ENCODE measurements at places on chromosomes 1 and 21.

DNA sequence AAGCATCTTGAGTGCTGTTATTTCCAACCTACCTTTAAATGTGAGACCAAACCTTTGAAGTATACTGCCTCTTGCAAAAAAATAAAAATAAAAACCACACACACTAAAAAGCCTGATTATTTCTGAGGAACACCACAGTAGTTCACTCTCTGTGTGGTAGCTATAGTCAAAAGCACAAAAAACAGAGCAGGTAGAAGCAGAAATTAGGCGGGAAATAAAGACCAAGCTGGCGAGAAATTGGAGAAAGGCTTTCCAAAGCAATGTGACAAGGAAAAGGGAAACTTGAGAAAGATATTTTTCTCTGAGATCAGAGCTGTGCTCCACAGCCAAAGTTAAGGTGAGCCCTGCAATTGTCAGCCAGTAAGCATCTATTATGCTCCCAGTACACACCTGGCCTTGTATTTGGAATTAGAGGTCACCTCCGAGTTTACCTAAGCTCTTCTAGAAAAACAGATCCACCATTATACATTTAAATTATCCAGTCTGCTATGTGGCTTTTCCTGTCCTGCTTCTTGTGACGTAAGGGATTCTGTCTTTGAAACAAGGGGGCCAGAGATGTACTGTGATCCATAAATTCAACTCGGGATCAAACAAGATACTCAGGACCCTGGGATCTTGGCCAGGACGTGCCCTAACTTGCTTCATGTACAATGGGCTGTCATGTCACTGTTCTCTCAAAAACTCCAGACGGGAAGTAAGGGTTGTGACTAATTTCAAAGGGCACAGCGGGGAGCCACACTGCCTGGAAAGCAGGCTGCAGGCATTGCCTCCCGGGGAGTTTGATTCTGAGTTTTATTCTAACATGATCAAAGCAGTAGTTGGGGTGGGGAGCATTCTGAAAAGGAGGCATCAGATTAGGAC is 39.8 kb upstream of the RAB4A start:
- DNase-seq, result peak; percentile 12

DNA sequence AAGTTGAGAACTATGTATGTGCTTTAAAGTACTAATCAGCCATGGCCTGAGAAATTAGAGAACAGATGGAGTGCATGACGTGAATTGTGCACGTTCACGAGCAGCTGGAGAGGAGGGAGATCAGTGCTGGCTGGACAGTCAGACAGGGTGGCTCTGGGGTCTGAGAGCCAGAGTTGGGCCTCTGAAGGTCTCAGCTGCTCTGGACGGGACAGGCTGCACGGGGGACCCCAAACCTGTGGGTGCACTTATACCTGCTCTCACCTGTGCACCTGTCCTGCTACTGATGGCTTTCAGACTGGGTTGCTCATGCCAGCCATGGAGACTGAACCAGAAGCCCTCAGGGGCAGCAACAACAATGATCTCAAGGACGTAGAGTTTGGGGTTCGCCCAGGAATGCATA is 43.5 kb downstream of the UMODL1 start:
- no peak for DNase-seq

DNA sequence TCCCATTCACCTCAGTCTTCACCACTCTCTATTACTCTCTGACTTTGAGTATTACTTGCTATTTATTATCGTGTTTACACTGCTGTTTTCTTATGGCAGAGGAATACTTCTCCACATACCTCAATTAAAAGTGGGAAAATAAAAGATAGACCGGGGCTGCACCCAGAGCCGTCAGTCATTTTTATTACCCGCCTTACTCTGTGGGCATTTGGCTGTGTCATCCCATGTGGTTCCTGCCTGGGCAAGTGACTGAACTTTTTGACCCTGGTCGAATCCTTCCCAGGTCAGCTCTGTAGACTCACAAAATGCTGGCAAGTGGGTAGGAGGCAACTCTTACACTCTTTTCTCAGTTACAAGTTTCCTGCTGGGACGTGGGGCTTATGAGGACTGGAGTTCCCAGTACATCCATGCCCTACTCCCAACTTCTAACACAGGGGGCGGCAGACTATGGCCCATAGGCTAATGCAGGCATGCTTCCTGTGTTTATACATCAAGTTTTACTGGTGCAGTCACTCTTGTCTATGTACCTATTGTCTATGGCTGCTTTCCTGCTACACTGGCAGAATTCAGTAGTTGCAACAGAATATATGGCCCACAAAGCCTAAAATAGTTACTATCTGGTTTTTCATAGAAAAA is 69.5 kb upstream of the KCND3 start:
- DNase-seq, result no peak

GRCh38 chr1:114671011-114671938 is 1.4 kb upstream of the DENND2C start:
- DNase-seq, result peak; percentile 57

DNA sequence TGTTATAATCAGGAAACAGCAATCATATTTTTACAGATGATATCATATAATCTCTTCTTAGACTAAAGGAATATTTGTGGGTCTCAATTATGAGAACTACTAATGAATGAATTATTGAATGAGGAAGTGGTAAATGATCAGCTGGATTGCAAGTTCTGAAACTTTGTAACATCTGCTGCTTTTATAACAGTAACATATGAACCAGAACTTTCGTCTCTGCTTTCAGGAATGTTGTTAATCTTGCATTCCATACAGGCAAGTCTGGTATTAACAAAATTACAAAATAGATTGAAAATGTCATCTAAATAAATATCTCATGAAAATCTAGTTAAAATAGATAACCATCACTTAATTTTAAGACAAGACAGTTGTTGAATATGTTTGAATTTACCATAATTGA is 110.5 kb upstream of the COL11A1 start:
- no peak for DNase-seq

DNA sequence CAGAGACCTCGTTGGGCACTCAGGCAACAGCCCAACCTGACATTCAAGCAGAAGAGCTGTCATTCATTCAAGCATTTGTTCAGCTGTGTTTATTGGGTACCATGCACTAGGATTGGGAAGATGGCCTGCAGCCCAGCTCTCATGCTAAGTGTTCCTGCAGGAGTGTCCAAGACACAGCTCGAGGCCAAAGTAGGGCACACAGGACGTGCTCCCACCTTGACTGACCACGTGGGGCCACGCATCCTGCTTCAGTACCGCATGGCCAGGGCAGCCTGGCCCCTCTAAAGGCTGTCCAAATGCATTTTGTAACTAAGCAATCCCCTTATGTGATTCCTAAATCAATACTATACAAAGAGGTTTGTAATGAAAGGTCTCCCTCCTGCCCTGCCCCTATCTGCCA is 9.7 kb downstream of the PYCR2 start:
- DNase-seq, result no peak

DNA sequence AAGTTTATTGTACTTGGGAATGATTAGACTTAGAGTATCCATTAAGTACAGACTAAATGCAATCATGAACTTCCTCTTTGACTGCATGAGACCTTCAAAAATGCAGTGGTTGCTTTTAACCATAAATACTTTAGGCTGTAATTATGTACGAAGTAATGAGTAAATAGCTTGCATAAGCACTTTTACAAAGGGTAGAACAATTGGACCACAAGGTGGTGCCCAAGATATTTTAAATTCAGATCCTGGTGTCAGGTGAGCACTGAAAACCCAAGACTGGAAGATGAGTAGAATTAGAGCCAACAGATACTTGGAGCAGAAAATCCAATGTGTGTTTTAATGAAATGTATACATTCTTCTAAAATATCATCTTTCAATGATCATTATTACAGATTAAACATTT is 43.4 kb upstream of the RHOU start:
- DNase-seq, result peak; percentile 75

- peak; percentile 82 for DNase-seq
Measured at GRCh38 chr1:1230656-1231399, 973 bp downstream of the SDF4 start.

DNA sequence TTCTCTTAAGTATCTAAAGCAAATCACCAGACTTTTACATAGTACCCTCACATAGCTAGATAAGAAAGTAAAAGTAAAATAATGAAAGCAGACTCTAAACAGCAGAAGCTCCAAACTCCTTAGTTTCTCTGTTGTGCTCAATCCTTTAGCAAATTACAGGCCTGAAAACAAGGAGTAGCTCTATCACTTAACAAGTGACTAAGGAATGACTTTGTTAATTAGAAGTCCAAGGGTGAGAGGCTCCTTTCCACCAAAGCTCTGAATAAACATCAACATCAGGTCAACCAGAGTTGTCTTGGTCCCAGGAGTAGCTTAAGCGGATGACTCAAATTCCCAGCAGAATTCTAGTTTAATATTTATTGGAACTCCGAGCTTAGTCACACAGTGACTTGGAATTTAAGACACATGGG is 5.9 kb downstream of the NRIP1 start:
- peak; percentile 5 for DNase-seq

DNA sequence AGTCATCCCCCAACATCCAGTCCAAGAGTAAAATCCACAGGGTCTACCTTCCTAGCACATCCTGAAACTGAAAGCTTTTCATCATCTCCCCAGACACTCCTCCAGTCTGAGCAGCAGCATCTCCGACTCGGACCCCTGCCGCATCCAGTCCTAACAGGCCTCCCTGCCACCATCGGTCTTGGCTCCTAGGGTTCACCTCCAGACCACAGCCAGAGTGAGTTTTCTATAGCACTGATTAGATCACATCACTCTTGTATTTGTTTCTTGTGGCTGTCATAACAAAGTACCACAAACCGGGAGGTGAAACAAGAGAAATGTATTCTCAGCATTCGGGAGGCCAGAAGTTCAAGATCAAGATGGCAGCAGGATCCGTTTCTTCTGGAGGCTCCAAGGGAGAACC is 187.8 kb downstream of the TOMM20 start:
- no peak for DNase-seq

DNA sequence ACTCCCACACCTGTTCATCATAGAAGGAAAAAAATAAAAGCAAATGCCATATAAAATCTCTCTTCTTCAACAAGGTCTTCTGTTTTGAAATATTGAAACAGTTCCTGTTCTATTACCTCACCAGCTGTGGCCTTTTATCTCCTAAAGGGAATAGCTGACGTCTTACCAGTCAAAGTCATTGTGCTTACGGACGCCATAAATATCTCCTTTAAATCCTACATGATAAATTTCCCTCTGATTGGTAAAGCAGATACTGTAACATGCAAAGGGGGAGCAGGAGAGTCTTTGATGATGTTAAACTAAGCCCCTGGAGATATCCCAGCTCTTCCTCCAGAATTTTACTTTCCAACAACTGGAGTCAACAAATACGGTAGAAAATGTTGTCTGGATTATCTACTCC is 168.4 kb downstream of the ZC3H11B start:
- no peak for DNase-seq

DNA sequence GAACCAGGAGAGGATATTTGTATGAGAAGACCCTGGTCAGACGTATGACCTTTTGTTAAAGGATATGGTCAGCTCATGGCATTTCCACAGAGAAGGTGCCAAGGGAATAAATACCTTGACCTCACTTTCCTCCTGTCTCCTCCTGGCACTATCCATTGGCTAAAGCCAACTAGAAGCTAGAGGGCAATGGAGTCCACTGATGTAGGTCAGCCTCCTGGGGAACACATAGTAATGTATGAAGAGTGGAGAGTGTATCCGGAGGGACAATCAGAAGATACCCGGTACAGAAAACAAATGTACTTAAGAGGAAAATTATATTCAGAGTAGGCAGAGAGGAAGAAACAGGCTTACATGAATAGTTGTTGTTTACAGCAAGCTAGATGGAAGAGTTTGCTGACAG is 698 bp upstream of the NTMT2 start:
- DNase-seq, result no peak

DNA sequence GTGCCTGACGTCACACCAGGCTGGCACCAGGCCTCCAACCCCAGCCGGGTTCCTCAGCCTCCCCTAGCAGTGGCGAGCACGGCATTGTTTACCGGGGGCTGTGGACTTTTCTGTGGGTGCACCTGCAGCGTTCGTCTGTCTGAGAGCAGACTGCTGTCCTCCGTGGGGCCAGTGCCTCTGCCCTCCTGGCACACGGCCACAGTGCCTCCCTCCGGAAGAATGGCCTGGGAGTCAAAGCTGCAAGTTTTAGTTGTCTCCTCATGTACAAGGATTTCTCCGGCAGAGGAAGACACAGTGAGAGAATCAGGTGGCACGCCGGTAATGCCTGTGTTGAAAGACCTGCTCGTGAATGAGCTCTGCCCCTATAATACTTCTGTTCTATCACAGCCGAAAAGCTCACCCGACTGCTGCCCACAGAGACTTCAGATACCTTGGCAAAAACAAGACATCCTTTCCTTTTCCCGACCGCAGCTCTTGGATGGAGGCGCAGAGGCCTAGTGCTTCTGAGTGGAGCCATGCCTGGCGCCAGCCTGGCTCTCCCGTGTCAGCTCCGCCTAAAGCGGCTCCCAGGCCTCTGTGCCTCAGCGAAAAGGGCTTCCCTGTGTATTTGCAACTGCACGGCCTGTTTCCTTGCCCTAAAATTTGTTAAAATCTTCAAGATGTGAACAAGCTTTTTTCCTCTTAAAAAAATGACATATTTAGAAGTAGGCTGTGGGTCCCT is 71.4 kb downstream of the AGPAT3 start:
- DNase-seq, result no peak

DNA sequence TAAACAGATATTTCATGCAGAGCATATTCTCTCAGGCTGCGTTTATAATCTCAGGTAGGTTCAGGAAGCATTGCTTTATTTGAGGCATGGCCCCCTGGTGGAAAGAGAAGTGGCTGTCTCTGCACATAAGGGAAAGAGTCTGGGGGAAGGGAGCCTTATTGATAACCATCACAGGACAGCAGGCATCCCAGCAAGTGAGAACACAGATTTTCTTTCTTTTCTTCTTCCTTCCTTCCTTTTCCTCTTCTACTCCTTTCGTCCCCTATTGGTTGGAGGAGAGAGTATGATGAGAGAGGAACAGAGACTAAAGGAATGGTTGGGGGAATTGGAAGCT is 21.9 kb downstream of the TSNAX start:
- no peak for DNase-seq

- no peak for DNase-seq
Measured at GRCh38 chr1:209443361-209443931, 140.1 kb upstream of the CAMK1G start.

DNA sequence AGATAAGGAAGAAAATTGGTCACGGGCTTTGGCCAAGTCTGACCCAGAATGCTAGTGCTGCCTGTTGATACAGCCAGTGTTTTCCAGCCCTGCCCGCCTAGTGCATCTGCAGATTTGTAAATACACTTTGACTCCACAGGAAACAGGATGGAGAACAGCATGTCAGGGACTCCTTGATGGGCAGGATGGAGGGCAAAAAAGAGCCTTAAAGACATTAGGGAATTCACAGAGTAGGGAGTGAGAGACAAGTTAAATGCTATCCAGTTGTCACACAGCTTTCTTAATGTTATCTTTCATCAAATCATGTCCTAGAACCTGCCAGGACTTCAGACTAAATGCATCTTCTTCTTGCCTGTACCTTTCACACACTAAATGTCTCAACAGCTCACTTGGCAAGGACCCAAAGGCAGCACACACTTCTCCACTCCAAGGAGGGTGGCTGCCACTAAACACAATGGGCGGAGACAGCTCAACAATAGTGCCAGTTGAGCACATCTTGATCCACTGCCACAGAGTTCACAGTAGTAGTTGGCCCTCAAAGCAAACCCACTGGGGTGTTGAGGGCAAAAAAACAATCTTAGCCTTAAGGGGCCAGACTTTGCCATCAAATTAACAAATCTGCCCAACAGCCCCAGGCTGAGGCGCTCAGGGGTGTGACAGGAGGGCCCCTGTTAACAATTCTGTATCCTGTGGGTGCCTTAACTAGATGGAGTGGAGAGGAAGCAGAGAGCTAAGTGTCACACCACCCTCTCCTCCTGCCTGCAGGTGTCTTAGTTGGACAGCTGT is 2.7 kb downstream of the HIVEP3 start:
- DNase-seq, result no peak

Measured in RKO (cell line).